ENCODE measurements at places on chromosomes 3 and 15. TPM values are rescaled to one million over a fixed set of nuclear protein-coding genes. Genes with fewer than 3 reads are reported as not detected.

Gene NMNAT3
- 2.5 TPM for total RNA-seq

Gene XIRP1
- not detected for total RNA-seq

Gene CASR
- not detected for total RNA-seq

Gene SLC28A2
- not detected for total RNA-seq

Gene TMEM42
- total RNA-seq, result 20.1 TPM

Gene LSMEM2
- total RNA-seq, result not detected

Gene RTP3
- not detected for total RNA-seq

Gene ZSCAN2
- 34.0 TPM for total RNA-seq

Gene GRM2
- not detected for total RNA-seq

Gene CLEC3B
- total RNA-seq, result not detected

Gene SYNM
- 2.1 TPM for total RNA-seq

Gene CCDC33
- total RNA-seq, result 2.5 TPM

Gene MINAR1
- total RNA-seq, result 0.43 TPM

Gene AHSG
- total RNA-seq, result not detected

Gene ISLR2
- not detected for total RNA-seq

Gene SLC22A14
- total RNA-seq, result not detected

Gene CERS3
- total RNA-seq, result not detected

Gene PEX5L
- not detected for total RNA-seq

Gene GOLGA8O
- 0.29 TPM for total RNA-seq

Gene NOX5
- 0.06 TPM for total RNA-seq

Gene SLC15A2
- 0.40 TPM for total RNA-seq

Gene ALS2CL
- 17.8 TPM for total RNA-seq

Gene TM4SF4
- 0.29 TPM for total RNA-seq

Gene AADACL2
- not detected for total RNA-seq

Gene CCR1
- total RNA-seq, result not detected

Gene C3orf49
- total RNA-seq, result not detected

Gene NR2C2
- 15.4 TPM for total RNA-seq

Gene EXD1
- not detected for total RNA-seq

Gene CISH
- total RNA-seq, result 3.8 TPM

Gene EEF1AKMT4
- total RNA-seq, result 6.2 TPM

Gene SOX14
- not detected for total RNA-seq

Gene PRR20G
- total RNA-seq, result not detected

Gene SERPINI2
- not detected for total RNA-seq

Gene ZBTB47
- total RNA-seq, result 6.2 TPM

Gene PXK
- 12.4 TPM for total RNA-seq

Gene SLC2A2
- total RNA-seq, result not detected

Gene SEMA3B
- total RNA-seq, result 29.5 TPM

Gene BFSP2
- not detected for total RNA-seq

Gene BTLA
- not detected for total RNA-seq

Gene SERPINI1
- total RNA-seq, result 5.4 TPM

Gene ARPC4
- 153 TPM for total RNA-seq

Gene RNU5B-1
- not detected for total RNA-seq

Gene STRIT1
- total RNA-seq, result not detected

Gene LOXL1
- 48.7 TPM for total RNA-seq

Gene XYLB
- total RNA-seq, result 7.8 TPM

Gene ACOX2
- total RNA-seq, result 1.7 TPM

Gene RPS27L
- total RNA-seq, result 106 TPM

Gene RTP1
- not detected for total RNA-seq

Gene EFHB
- 3.3 TPM for total RNA-seq

Gene SERINC4
- not detected for total RNA-seq

Gene PLSCR2
- not detected for total RNA-seq

Gene ATP8B4
- not detected for total RNA-seq

Gene PLIN1
- total RNA-seq, result 0.06 TPM

Gene GOLGA6D
- total RNA-seq, result not detected

Gene TM4SF1
- 304 TPM for total RNA-seq

Gene DLEC1
- total RNA-seq, result not detected

Gene SPATA12
- 0.43 TPM for total RNA-seq

Measured in epithelial cell of proximal tubule (primary cell).